COR-L47 (cell line): ENCODE measurements at places on chromosomes 5 and 9.

- no peak for DNase-seq
Observed at GRCh38 chr5:16455668-16456067, 9.9 kb downstream of the ZNF622 start.

DNA sequence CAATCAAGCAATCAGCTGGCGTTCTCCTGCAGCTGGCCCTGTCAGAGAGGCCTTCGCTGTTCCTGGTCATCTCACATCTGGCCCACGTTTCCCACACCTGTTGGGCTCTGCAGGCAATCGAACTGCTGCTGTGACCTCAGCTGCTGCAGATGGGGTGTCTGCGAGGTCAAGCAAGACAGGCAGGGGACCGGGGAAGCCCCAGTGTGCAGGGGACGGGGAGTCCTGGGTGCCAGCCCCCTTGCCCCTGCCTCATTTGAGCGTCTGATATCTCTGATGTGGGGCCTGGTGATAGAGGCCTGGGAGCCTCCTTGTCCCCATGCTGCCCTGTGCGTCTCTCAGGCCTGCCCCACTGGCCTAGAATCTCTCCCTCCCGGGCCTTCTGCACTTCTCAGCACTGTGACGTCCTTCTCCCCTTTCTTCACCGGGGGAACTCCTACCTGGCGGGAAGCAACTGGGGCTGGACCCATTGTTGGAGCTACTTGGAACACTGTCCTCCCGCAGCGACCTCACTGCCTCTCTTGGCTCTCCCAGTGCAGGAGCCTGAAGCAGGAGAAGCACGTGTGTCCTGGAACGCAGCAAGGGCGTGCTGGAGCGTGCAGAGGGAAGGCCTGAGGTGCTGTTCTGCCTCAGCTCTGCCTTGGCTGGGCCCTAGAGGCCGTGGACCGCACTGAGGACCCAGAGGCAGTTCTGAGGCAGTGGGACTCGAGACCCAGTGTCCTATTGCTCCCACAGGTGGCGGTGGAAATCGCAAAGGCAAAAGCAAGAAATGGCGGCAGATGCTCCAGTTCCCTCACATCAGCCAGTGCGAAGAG, 3.9 kb downstream of the GRK6 start:
- DNase-seq: no peak

DNA sequence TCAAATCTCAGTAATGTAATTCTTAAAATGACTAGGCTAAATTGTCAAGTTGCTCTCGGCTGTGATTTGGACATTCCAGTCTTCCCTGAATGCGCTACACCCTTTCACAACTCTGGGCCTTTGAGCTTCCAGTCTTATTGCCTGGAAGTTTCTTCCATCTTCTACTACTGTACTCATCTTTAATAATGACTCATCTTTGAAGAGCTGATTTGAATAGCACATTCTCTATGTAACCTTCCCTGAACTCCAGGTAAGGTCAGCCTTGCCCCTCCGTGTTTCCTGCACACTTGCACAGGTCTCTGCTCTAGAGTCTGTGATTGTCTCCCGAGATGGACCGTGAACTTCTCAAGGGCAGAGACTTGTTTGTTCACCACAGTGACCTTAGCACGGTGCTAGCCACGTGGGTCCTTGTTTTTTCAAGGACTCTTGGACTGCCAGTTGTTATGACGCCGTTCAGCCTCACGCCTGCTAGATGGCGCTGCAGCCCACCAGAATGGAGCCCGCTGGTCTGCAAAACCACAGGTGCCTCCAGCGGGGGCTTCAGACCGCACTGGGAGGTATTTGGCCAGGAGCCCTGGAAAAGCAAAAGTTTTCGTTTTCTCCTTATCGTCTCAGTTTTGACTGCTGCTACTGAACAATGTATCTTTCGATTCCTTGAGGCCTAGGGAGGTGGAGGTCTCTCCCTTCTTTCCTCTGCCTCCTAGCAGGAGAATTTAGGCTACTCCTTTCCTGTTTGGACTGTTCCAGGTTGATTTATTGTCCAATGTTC, 44.4 kb downstream of the SEC61B start:
- DNase-seq: peak; percentile 62

DNA sequence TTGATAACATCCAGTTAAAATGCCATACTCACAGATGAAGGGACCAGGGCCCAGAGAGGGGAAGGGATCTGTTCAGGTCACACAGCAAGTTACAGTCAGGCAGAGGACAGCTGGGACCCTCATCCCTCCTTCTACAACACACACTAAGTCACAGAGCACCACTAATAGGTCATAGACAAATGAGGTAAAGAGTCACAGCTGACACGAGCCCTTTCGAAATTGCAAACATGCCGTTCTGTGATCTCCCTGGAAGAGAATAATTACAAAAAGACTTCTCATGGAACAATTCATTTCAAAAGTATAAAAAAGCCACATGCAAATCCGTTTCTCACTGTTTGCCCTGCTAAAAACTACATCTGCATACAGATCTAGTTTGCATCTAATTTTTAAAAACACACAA, 15.5 kb downstream of the IGFBPL1 start:
- no peak for DNase-seq

GRCh38 chr9:70113403-70114022, 69.9 kb downstream of the MAMDC2 start:
- peak; percentile 61 for DNase-seq

- DNase-seq: no peak
Observed at GRCh38 chr9:133987446-133987788, 4.7 kb downstream of the VAV2 start.

GRCh38 chr9:6098431-6098830, 83.0 kb upstream of the RANBP6 start:
- DNase-seq: no peak

- no peak for DNase-seq
Observed at GRCh38 chr5:159912033-159912800, 4.1 kb upstream of the ADRA1B start.

- DNase-seq: no peak
Observed at GRCh38 chr5:41925555-41925951, 472 bp downstream of the FBXO4 start.

GRCh38 chr9:127644943-127645342, 32.9 kb downstream of the STXBP1 start:
- DNase-seq: no peak

DNA sequence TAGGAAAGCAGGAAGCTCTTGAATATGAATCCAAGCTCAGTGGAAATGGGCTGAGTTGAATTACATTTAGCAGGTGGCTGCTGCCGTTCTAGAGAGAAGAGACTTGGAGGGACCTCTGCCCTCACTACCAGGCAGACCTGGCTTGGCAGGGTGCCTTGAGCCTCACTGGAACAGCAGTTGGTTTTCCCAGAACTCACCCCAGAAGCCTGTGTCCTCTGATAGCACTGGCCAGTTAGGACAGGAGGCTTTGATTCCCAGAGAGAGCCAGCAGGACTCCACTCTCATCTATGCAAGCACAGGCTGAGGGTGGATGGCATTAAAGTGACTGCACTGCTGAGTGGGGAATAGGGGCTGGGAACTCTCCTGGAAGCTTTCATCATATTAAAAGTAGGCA, 54.8 kb downstream of the PWWP2A start:
- DNase-seq: no peak

DNA sequence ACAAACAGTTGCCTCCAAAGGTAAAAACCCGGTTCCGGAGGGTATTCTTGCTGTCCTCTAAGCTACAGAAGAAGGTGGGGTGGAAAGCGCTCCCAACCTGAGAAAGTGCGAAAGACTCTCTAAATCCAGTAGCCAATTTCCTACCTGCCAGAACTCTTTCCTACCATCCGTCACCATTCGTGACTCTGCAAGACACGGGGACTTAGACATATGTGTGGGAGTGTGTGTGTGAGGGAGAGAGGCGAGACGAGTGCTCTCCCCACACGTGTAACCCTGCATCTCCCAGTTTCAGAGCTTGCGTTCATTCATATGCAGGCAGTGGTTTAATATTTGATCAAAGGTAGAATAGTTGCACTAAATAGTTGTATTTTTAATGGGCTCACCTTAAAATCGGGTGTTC, 473 bp upstream of the GABRA1 start:
- DNase-seq: no peak

- no peak for DNase-seq
Observed at GRCh38 chr9:131667576-131667975, 72.3 kb downstream of the RAPGEF1 start.

GRCh38 chr9:2639786-2640185, 18.2 kb downstream of the VLDLR start:
- DNase-seq: no peak

DNA sequence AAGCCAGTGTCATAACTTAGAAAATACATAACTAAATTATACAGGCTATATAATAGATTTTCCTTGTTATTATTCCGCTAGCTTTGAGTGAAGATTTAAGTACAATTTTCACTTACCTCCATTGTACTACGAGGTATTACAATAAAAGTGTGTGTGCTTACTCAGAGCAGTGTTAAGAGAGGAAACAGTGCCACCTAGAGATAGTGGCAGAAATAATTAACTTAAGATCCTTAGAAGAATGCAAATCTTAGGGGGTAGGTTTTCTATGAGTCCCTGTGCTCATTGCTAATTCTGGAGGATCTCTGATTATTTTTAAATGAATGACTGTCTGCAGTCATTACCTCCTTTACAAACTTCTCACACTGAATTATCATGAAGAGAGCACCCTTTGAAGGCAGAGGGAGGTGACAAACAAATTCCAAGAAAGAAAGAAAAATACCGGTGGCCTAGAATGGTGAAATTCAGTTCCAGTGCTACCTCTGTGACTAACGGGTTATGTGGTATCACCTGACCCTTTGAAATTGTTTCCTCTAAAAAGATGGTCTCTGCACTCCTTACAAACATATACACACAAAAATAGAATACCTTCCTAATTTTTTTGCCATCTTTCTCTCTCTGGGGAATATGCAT, 379.8 kb downstream of the TRIM36 start:
- DNase-seq: peak; percentile 30

DNA sequence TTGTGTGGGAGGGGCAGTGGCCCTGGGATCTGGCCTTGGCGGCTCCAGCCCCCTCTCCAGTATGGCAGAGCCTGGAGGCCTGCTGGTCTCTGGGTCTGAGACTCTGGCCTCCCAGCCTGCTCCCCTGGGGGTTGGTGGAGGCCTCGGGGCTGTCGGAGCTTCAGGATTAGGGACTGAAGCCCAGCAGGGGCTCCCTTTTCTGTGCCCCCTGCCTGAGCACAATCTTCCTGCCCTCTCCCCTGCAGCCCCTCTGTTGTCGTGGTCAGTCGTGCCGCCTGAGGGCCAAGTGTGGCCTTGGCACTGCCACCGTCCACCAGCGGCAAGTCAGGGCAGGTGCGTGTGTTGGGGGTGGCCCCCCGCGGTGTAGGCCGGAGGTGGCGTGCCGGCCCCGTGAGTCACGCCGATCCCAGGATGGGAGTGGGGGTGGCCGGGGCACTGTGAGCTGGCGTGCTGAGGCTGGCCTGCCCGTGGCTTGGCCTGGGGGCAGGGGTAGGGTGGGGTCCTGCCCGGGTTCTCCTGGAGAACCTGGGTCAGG, 53.6 kb downstream of the RXRA start:
- DNase-seq: no peak

DNA sequence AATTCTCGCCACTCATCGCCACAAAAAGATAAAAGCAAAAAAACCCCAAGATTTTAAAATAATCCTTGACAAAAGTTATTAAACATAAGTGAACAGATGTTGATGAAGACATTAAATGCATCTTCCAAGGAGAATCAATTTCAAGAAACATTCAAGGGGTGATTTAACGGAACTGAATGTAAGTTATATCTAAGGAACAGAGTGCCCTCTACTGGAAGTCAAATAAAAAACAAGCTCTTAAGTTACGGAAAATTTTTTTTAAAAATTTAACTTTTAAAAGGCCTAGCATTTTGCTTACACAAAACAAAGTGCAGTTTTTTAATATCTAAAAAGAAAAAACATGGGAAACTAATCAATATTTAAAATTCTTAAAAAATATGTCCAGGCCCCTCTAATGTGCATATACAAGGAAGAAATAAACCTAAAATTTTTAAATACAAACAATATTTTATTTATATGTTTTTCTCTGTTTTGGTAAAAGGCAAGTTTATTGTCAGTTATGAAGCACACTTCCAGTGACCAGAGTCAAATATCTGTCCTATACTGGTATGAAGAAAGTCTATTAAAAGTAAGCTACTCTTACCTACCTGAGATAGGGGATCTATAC, 28.0 kb downstream of the TEX10 start:
- peak; percentile 9 for DNase-seq

DNA sequence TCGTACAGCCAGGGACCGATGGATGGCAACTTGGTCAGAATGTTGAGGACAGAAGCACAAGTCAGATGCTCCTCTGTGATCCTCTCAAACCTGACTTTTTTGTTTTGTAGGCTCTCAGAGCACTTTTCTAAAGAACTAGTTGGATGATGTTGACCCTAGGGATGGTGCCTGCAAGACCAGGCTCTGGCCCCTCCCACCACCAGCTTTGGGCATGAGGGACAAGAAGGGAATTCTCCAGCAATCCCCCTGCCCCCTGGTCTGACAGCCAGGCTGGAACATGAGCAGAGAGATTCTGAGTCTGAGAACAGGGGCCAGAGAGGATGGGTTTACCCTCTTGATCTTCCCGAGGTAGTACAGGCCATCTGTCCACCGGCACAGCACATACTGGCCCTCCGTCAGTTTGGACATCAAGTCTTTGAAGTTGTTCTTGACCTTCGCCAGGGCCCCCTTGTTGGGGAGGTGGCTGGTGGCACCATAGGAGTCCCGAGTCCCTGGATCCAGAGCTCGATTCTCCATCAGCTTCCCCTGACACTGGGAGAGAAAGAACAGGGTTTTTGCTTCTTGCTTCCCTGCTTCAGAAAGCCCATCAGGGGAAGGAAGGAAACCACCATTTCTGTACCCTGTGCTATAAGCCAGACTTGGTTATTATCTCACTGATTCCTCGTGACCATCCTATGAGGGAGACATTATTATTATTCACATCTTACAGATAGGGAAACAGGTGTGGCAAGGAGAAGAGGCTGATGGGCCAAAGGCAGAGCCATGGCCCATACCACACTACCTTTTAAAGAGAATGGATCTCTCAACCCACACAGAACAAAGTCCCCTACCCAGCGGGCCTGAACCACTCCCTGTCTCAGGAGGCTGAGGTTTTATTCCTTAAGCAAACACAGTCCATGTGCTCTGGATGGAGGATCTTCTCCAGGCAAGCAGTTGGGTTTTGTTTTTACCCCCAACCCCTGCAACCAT, 2.5 kb downstream of the PHF19 start:
- no peak for DNase-seq

- DNase-seq: no peak
Observed at GRCh38 chr5:33372721-33373472, 67.9 kb upstream of the TARS1 start.

DNA sequence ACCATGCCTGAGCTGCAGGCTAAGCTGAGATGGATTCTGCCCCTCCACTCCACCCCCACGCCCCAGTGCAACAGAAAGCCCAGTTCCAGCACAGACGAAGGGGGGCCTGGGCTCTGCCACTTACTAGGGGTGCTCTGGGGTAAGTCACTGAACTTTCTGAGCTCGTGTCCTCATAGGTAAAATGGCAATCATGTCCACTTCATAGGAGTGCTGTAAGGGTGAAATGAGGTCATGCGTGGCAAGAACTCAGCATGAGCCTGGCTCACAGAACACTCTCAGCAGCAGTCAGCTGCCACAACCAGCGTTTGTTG, 8.4 kb upstream of the PSD2 start:
- DNase-seq: no peak
